ENCODE measurements at places on chromosomes 5 and 9. TPM values are rescaled to one million over a fixed set of nuclear protein-coding genes. Genes with fewer than 3 reads are reported as not detected.

Gene ACTL7B
- total RNA-seq: not detected

Gene PPP6C
- 10.8 TPM for total RNA-seq

DNA sequence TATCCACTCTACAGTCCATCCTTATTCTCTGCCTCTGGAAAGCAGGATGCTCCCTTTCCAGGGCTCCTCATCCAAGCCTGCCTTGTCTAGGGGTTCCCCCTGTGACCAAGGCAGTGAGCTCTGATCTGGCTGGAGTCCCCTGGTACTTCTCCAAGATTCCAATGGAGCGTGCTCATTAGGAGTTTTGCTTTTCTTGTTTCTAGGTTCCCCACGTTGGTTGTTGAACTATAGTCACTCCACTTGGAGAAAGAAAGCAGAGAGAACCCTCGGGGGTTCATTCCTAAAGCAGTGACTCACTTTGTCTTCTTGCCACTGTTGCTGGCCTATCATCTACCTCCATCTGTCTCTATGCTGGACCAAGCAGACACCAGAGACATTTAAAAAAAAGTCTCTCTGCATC lies 192.6 kb downstream of the TLE4 start:
- no peaks in the 10 kb centered on the region for H3K27me3 ChIP-seq
- peaks cover 16% of the 10 kb centered on the region for H3K4me1 ChIP-seq
- no peak overlapping the region for H3K27ac ChIP-seq
- no peaks in the 10 kb centered on the region for H3K36me3 ChIP-seq

GRCh38 chr5:113022661-113023060 lies 46.1 kb downstream of the DCP2 start:
- H3K4me3 ChIP-seq: no peak overlapping the region
- DNase-seq: peak; percentile 58
- peaks cover 54% of the 10 kb centered on the region for H3K4me1 ChIP-seq
- 0 out of 2 replicates have a peak, but pooled peaks cover 6% of the 10 kb centered on the region for H3K36me3 ChIP-seq

GRCh38 chr5:113293068-113293974 lies 141.5 kb downstream of the TSSK1B start:
- no peaks in the 10 kb centered on the region for H3K27me3 ChIP-seq
- peaks cover 7% of the 10 kb centered on the region for H3K4me1 ChIP-seq
- peak; percentile 15 for DNase-seq
- H3K4me3 ChIP-seq: peak overlapping the region; percentile 73
- H3K27ac ChIP-seq: no peak overlapping the region

DNA sequence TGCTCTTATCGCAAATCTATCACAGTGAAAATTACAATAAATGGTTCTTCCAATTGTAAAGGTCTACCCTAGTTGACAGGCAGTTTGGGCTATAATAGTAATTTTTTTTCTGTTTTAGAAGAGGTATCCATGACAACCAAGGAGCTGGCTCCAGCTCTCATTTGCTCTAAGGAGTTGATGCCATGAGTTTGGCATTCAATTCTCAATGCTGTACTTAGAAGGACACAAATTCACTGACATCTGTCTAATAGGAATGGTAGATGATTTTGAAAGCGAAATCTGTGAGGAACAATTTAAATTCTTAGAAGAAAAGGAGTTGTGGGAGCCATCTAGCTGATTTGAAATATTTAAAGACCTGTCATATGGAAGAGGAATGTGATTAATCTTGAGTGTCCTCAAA lies 203.6 kb upstream of the DAB2 start:
- no peak overlapping the region for H3K27ac ChIP-seq
- DNase-seq: no peak
- H3K4me1 ChIP-seq: peaks cover 43% of the 10 kb centered on the region
- H3K4me3 ChIP-seq: no peak overlapping the region
- no peaks in the 10 kb centered on the region for H3K36me3 ChIP-seq

- no peaks in the 10 kb centered on the region for H3K4me1 ChIP-seq
- H3K27me3 ChIP-seq: no peaks in the 10 kb centered on the region
- no peak overlapping the region for H3K4me3 ChIP-seq
- DNase-seq: no peak
- no peaks in the 10 kb centered on the region for H3K36me3 ChIP-seq
- no peak overlapping the region for H3K27ac ChIP-seq
Measured at GRCh38 chr9:115038178-115038577, 79.8 kb downstream of the TNC start.

GRCh38 chr5:146877178-146877681 lies 1.3 kb downstream of the PPP2R2B start:
- no peaks in the 10 kb centered on the region for H3K4me1 ChIP-seq
- H3K4me3 ChIP-seq: no peak overlapping the region
- peaks cover 46% of the 10 kb centered on the region for H3K27me3 ChIP-seq
- H3K36me3 ChIP-seq: no peaks in the 10 kb centered on the region

GRCh38 chr5:40224421-40224820 lies 455.3 kb upstream of the PTGER4 start:
- peaks cover 32% of the 10 kb centered on the region for H3K4me1 ChIP-seq
- H3K27ac ChIP-seq: peak overlapping the region; percentile 92
- H3K27me3 ChIP-seq: no peaks in the 10 kb centered on the region
- peak; percentile 82 for DNase-seq
- no peaks in the 10 kb centered on the region for H3K36me3 ChIP-seq

DNA sequence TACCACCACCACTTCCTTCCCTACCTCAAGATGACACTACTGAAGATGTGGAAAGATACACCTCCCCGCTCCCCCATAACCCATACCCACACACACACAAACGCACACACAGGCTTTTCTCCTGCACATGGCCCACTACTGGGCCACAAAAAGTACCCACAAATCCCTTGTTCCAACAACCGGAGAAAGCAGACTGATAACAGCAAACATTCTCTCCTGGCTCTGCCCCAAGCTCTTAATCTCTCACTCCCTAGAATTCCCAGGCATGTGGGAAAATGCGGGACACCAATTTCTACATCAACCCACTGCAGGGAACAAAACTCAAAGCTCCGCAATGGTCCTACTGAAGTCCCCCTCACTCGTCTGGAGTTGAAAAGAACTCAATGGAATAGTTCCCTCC lies 611.0 kb upstream of the KLF4 start:
- H3K36me3 ChIP-seq: no peaks in the 10 kb centered on the region
- no peak for DNase-seq
- 0 out of 2 replicates have a peak, but pooled peaks cover 4% of the 10 kb centered on the region for H3K4me1 ChIP-seq
- no peak overlapping the region for H3K27ac ChIP-seq

GRCh38 chr5:81235287-81236072 lies 2.4 kb downstream of the CKMT2 start:
- H3K36me3 ChIP-seq: no peaks in the 10 kb centered on the region
- no peaks in the 10 kb centered on the region for H3K4me1 ChIP-seq
- no peak for DNase-seq
- no peak overlapping the region for H3K27ac ChIP-seq

GRCh38 chr9:37464006-37464405 lies 1.2 kb downstream of the ZBTB5 start:
- no peaks in the 10 kb centered on the region for H3K36me3 ChIP-seq
- no peaks in the 10 kb centered on the region for H3K27me3 ChIP-seq
- peaks cover 13% of the 10 kb centered on the region for H3K4me1 ChIP-seq
- peak overlapping the region; percentile 97 for H3K4me3 ChIP-seq
- H3K27ac ChIP-seq: no peak overlapping the region
- no peak for DNase-seq

DNA sequence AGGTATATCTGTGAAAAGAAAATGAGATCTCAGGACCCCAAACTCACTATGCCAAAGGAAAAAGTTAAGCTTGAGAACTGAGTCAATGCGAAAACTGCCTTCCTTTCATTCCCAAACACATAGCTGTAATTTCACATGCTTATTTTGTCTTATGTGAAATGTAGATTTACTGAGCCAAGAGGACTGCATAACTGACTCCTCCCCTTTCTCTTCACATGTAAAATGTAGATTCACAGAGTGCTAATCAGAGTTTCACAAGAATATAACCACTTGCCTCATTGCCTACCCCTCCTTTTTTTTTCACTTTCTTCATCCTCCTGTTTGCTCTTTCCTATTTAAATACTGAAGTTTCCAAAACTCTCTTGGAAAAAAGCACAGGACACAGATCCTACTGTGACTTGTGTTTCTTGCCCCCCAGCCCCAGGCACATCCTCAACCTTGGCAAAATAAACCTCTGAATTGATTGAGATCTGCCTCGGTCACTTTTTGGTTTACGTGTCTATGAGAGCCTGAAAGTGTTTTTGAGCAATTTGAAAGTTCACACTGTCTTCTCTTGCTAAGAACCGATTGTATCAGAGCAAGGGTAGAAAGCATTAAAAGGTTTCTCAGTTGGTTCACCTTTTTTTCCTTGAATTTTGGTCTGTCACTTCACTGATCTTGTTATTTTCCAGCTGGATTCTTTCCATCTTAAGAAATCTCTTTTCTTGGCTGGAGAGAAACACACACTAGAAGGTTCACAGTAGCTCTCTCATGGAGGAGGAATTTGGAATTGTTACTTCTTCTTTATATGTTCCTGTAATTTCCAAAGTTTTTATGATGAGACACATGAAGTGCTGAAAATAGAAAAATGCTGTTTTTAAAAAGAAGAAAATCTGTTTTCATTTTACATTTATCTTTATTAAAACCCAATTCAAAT lies 44.8 kb upstream of the SNAPC3 start:
- no peaks in the 10 kb centered on the region for H3K4me1 ChIP-seq
- no peak for DNase-seq
- H3K27me3 ChIP-seq: no peaks in the 10 kb centered on the region
- H3K4me3 ChIP-seq: no peak overlapping the region
- H3K36me3 ChIP-seq: no peaks in the 10 kb centered on the region

- peaks cover 20% of the 10 kb centered on the region for H3K27me3 ChIP-seq
- no peak for DNase-seq
- H3K4me3 ChIP-seq: no peak overlapping the region
- no peak overlapping the region for H3K27ac ChIP-seq
- H3K36me3 ChIP-seq: no peaks in the 10 kb centered on the region
Measured at GRCh38 chr9:75894566-75894965, 4.1 kb downstream of the PCSK5 start.

Measured in PC-3 (cell line).